ENCODE measurements at places on chromosomes 7 and 10.

DNA sequence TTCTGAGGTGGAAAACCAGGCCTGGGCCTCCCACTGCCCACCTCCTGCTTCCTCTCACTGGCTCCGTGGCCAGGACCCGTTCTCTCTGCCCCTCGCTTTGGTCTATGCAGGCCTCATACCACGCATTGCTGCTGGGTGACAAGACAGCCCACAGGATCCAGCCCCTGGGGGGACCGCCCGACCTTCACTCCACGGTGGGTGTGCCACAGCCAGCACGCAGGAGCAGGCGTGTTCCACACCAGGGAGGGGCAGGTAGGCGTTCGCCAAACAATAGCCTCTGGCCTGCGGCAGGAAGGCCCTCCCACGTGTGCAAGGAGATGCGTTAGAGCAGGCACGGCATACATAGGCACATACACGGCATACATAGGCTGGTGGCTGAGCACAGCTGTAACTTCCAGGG, 233.4 kb downstream of the WDR37 start:
- DNase-seq: no peak

- DNase-seq: no peak
These were observed 65.7 kb downstream of the PWWP2B start for GRCh38 chr10:132462463-132463332.

DNA sequence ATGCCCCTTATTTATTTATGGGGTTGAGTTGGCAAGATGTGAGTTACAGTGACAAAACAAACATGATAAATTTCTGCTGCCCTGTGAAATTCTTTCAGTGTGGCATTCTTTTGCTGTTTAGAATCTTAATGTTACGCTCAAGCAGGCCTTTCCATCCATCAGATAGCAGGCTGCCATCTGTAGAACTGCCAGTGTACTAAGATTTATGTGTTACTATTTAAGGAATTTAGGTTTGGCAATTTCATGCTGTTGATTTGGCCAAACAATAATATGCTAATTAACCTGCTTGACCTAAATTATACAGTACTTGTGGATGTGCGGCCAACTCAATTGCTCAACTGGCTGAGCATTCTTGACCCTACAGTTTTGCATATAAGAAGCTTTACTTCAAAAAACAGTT, 477.7 kb upstream of the TPK1 start:
- DNase-seq: no peak

DNA sequence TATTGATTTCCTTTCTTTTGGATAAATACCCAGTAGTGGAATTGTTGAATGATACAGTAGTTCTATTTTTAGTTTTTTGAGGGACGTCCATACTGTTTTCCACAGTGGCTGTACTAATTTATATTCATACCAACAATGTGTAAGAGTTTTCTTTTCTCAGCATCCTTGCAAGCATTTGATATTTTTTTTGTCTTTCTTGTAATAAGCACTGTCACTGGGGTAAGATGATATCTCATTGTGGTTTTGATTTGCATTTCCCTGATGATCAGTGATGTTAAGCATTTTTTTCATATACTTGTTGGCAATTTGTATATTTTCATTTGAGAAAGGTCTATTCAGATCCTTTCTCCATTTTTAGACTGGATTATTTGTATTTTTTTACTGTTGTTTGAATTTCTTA, 308.7 kb downstream of the PTEN start:
- no peak for DNase-seq

DNA sequence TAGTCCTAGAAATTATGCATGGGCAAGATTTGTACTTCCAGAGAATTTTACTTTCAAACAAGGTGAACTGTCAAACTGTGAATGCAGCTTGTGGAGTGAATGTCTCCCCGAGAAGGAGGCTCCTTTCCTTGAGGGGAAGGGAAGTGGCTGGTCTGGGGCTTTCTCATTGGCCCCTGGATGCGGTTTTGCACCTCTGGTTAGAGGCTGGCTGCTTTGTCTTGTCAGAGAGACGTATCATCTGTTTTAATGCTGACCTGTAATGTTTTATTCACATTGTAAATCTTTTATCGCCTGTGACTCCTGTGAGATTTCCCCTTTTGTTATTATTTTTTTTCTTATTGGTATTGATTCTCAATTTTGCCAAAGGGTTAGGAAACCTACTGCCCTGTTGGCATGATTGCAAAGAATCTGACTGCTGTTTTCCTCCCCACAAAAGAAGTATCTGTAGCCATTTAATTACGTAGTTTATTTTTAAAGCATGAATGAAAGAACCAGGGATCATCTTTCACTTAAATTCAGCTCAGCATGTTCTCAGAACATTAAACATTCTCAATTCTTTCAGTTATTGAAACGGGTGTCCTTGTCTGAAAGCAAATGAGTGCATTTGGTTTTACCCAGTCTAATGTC, 238.3 kb upstream of the NFE2L3 start:
- DNase-seq: no peak

GRCh38 chr10:117476281-117476680, 66.3 kb upstream of the EMX2 start:
- no peak for DNase-seq

DNA sequence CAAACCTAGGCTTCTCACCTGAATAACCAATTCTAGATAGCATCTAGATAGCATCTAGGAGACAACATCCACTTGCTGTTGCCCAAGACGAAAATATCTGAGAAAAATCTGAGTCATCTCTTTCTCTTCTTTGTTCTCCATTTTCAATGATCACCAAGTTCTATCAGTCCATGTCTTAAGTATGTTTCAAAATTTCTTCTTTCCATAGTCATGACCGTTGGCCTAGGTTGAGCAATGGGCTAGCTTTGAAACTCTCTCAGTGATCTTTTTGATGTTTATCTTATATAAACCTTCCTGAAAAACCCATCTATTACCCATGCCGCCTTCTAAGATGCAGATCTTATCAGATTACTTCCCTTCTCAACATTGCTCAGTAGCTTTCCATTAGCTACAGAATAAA, 23.4 kb upstream of the CASD1 start:
- DNase-seq: no peak

- DNase-seq: no peak
These were observed 39.0 kb upstream of the RASGEF1A start for GRCh38 chr10:43305876-43306275.

GRCh38 chr10:34506786-34507185, 308.3 kb downstream of the PARD3 start:
- no peak for DNase-seq

DNA sequence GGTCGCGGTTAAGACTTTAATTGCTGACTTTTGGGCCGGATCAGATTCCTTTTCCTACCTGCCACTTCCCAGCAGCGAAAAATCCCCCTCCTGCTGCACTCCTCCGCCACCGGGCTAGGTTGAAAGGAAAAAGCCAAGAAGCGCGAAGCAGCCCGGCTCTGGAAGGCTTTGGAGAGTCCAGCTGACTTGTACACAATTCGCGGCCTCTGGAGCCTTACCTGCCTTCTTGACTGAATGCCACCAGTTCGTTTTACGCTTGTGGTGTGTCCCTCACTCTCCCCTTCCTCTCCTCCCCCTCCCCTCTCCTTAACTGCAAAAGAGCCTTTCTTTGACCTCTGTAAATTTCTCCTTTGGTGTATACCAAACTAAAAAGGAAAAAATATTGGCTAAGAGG, 2.7 kb upstream of the FEZF1 start:
- DNase-seq: no peak

DNA sequence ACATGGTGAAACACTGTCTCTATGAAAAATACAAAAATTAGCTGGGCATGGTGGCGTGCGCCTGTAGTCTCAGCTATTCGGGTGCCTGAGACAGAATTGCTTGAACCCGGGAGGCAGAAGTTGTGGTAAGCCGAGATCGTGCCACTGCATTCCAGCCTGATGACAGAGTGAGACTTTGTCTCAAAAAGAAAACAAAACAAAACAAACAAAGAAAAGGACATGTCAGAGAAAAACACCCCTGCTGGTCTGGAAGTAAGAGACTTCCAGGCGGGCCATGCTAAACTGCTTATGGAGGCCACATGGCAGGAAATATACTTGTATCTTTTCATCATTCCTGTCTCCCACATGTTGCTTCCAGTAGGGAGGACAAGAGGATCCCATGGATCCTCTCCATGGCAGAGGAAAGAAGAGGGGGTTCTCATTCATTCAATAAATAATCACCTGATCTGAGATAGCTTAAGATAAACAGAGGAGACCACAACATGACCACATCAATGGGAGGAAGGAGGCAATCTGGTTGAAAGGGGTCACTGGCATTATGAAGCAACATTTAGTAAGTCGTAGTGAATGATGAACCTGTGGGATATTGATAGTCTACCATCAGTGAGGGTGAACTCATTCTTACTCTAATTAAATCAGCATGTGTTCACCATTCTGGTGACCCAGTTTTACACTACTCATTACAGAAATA, 60.5 kb upstream of the ZNF138 start:
- DNase-seq: no peak

DNA sequence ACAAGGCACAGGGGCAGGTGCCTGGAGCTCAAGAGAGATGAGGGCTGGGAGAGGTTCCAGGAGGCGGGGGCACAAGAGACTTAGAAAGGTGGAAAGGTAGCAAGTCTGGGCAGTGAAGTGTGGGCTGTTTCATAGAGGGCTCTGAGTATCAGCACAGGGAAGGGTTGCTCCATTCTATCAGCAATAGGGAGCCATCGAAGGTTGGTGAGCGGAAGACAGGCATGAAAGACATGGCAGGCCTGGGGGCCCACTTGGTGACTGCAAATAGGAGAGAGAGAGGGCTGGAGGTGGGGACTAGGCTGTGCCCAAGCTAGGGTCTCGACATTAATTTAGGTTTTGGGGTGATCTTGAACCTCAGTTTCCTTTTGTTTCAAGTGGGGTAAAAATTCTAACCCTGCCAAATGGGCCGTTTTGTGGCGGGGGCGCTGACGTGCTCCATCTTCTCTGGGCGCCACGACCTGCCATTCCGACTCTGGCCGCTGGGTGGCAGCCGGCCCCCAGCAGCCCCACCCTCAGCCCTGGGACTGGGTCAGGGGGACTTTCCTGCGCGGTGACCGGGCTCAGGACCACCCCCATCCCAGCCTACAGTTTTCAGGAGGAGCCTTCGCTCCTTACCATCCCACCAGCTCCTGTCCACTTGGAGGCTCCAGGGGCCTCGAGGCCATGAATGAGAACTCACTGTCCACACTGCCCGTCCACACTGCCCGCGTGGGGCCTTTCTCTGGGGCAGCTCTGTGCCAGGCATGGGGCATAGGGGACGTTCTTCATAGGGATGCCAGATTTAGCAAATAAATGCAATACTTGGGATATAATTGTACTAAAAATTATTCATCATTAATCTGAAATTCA, 37.2 kb upstream of the PCBD1 start:
- DNase-seq: peak; percentile 83

DNA sequence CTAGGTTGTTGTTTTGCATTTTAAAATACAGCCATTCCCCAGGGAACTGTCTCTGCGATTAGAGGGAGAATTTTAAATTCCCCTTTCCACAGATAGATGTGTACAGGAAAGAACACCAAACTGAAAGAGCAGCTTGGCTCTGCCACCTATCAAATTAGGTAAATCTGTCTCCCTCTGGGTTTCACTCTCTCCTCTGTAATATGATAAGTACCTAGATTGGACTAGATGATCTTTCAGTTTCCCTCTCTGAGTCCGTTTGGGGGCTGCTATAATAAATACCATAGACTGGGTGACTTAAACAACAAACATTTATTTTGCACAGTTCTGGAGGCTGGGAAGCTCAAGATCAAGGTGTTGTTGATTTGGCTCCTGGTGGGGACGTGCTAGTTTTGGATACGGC, 186.0 kb downstream of the KIF20B start:
- DNase-seq: no peak
